ENCODE measurements at places on chromosomes 12 and 14.

GRCh38 chr14:102969060-102969791 lies 46.8 kb downstream of the AMN start:
- DNase-seq, result no peak

DNA sequence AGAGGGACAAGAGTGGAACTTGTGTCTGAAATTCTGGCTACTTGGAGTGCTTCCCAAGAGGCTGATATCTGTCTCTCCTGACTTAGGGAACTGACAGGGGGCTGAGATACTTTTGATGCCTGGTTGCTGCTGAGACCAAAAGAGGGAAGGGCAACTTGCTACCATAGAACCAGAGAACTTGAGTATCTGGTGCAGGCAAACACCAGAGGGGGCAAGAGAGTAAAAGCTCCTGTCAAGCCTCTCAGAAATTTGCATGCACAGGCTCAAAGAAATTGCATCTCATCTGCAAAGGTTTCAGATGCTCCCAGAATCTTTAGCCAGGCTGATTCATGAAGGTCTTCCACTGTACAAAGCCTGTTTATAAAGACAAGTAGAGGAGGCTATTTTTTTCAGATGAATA lies 391.3 kb upstream of the FOXG1 start:
- no peak for DNase-seq

DNA sequence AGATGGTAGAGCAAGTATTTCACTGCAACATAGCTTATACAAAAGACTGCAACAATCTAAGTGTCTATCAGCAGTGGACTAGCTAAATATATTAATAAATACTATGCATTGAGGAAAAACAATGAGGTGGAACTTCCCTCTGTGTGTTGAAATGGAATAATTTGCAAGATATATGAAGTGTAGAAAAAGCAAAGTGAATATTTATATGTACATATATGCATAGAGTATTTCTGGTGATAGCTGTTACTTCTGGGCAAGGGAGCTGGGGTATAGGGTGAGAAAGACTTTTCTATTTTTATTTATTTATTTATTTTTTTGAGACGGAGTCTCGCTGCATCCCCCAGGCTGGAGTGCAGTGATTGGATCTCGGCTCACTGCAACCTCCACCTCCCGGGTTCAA lies 33.9 kb downstream of the DNAL1 start:
- DNase-seq, result no peak

DNA sequence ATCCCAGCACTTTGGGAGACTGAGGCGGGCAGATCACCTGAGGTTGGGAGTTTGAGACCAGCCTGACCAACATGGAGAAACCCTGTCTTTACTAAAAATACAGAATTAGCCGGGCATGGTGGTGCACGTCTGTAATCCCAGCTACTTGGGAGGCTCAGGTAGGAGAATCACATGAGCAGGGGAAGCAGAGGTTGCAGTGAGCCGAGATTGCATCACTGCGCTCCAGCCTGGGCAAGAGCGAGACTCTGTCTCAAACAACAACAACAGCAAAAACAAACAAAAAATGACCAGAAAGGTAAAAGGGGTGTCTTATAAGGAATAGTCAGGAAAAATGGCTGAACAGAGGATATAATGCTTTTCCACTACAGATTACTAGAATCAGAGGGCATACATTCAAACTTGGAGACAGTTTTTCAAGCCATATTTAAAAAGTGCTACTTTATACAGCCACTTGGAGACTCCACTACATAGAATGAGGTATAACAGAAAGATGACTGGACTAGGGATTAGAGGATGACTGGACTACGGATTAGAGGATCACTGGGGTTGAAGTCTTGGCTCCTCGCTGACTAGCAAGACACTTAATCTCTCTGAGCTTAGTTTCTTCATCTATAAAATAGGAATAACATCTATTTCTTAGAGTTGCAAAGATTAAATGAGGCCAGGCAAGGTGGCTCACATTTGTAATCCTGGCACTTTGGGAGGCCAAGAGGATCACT lies 4.9 kb upstream of the CS start:
- no peak for DNase-seq

DNA sequence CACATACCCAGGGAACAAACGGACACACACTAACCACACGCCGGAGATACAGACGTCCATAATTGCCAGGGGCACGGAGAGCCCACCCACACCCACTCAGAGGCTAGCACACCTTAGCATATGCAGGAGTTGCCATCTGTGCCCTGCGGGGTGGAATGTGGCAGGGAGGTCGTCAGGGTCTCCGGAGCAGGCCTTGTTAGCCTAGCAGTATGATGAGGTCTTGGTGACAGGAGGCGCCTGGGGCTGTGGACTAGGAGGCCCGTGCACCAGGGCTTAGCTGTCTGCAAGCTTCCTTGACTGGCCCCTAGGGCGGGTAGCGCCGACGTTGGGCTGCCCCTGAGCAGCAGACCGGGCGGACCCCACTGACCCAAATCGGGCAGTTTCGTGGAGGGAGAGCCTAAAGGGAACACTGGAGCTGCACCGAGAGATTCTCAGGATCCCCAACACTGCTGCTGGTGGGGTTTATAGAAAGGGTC lies 10.0 kb downstream of the STAC3 start:
- no peak for DNase-seq

DNA sequence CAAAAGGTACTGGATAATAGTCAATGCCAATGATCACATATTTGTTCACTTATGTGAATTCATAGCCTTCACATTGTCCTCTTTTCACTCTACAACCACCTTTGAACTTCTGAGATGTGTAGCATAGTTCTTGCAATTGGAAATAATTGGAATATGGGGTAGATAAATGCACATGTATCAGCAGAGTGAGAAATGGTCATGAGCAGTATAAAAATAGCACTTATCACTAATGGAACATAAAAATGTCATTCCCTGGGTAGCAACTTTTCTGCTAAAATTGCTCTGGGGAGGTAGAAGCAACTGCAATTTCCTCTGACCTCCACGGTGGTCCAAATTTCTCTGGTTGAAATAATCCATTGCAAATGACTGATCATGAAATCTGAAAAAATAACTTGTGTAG lies 1785.7 kb upstream of the FLRT2 start:
- DNase-seq, result no peak

GRCh38 chr14:55356913-55357312 lies 54.7 kb downstream of the ATG14 start:
- DNase-seq, result no peak

GRCh38 chr12:117277875-117278274 lies 83.6 kb downstream of the NOS1 start:
- DNase-seq, result no peak

DNA sequence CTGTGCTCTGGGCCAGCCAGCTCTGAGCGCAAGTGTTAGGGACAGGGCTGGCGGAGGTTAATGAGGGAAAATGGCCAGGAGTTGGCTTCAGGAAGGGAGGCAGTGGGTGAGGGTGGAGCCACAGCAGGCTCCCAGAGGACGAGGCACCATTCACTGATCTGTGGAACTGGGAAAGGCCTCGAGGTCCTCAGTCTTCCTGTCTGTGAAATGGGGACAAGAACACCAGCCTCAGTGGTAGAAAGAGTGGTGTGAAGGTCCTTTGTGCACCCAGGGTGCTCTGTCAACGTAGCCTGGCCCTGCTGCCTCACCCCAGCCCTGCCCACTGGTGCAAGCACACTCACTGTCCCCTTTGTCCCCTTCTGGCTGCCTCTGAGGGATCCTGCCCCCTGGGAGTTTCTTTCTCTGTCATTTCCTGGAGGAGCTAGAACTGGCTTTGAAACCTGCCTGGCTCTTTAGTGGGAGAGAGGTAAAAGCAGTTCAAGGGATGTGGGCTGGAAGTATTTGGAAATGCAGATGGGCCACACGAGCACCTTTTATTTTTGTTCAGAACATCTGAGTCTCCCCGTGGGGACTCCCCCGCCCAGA lies 25.0 kb downstream of the SYNDIG1L start:
- no peak for DNase-seq

DNA sequence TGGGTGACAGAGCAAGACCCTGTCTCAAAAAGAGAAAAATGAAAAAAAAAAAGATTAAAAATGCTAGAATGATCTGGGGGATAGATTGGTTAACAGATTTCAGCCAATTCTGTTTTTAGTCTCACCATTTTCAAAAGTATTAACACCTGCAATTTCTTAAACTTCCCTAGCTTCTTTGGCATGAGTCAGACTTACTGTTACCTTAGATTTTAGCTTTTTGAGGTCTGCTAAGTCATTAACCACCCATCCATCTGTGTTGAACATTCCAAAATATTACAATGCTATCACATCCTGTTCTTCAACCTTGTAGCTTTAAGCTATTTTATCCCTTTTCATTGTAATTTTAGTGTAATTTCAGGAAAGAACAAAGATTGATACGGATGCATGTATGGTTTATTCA lies 59.3 kb downstream of the PPP1R13B start:
- DNase-seq, result no peak

DNA sequence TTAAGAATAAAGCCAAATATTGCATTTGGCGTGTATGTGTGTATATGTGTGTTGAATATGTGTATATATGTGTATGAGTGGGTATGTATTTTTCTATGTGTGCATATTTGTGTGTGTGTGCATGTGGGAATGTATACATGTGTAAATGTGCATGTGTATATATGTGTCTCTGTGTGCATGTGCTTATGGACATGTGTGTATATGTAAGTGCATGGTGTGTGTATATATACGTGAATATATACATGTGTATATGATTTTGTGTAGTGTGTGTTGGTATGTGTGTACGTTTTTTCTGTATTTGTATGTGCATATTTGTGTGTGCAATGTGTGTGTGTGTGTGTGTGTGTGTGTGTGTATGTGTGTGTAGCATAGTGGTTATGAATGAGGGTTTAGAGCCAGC lies 1021.0 kb downstream of the AACS start:
- DNase-seq, result no peak

DNA sequence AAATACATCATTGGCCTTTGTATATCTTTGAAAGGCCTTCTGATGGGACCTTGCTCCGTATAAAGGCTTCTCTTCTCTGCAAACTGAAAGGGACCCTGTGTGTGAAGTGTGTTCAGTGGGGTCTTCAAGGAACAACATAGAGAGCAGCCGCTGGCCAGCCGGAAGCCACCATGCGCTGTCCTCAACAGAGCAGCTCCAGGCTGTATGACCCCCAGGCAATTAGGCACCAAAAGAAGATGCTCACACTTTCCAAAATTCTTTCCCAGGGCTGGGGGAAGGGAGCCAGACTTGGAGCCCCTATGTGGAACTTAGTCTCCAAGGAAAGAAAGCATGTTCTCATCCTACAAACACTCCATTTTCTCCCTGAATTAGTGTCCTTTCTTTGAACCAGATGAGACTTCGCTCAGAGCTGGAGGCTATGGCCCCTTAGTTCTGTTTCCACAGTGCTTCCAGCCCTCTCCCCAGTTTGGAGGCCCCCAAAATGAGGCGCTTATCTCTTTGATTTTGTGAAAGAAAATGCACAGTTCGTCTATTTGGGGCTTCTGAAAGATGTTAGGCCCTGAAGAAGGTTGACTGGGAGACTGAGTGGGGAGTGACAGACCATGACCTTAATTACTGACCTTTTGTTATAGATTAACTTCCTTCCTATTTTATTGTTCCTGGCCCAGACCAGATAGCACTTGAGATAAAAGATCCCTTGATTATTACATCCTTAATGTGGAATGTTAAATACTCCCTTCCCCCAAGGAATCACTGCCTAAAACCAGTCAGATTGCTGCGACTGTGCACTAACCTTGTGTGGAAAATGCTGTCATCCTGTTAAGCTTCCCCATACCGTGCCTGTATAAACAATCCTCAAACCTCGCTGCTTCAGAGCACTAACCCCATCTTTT lies 128.3 kb upstream of the FGD4 start:
- no peak for DNase-seq

DNA sequence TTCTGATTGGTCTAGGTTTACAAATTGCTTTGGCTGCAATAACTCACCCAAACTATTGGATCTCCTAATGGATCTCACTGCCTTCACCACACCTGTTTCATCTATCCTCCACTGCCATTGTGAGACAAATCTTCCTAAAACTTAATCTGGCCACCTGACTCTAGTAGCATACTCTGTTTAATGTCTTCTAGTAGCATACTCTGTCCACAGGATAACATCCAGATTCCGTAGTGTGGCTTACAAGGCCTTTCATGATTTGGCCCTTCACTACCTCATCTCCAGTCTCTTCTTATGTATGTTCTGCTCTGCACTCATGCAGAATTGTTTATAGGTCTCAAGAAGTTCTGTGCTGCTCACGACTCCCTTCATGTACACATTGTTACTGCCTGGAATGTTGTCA lies 10.0 kb downstream of the HSD17B6 start:
- no peak for DNase-seq

Data from NCI-H1417 treated with DMSO at 0.1 percent for 48 hours (cell line).